ENCODE measurements at places on chromosomes 1 and 21.

DNA sequence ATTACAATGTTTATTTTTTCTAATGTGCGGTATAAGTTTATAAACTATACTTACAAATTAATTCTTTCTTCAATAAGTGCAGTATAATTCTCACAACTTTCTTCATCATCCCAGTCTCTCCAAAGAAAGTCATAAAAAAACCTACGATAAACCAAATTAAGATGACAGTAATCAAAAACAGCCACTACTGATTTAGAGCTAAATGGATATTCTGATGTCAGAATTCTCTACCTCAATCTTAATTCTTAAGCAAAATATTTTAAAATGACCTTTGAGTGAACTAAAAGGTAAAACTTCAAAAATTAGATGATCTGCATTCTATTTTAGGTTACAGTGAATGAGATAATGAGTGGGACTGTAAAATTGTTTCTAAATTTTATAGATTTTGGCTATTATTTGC lies 13.6 kb downstream of the SHCBP1L start:
- DNase-seq: no peak

GRCh38 chr1:59282951-59283350 lies 13.9 kb upstream of the FGGY start:
- no peak for DNase-seq

DNA sequence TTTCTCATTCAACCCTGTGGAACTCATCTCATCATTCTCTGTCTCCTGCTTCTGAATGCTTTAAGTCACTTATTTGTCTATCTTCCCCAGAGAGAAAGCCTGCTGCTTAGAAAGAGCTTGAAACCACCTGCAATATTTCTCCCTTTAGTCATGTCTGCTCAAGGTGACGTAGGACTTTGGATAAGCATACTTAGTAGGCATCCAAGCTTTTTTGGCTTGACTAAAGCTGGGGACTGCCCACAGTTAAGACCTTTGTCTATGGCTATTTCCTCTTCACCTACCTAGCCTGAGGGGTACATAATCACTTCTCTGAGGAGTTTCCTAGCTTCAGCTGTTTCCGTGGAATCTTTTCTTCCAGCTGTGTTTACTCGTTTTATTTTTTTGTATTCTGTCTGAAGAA lies 665.8 kb upstream of the CAMK1G start:
- DNase-seq: no peak

- no peak for DNase-seq
Observed at GRCh38 chr1:47555841-47556560, 118.2 kb downstream of the FOXD2 start.

DNA sequence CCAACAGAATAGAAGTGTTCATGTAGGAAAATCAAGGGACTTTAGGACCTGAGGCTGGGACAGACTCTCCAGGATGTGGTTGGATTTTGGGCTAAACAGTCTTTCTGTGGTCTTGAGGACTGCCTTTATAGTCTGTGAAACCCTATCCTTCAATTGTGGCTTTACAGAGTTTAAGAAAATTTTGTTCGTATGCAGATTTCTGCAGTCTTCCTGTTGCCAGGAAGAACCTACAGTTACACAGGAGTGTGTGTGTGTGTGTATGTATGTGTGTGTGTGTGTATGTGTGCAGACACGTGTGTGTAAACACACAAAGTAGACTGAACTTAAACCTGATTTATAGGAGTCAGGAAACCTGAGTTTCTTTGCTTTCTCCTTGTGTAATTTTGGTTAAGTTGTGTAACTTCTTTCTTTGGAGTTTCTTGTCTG lies 22.8 kb downstream of the NEK7 start:
- peak; percentile 79 for DNase-seq

DNA sequence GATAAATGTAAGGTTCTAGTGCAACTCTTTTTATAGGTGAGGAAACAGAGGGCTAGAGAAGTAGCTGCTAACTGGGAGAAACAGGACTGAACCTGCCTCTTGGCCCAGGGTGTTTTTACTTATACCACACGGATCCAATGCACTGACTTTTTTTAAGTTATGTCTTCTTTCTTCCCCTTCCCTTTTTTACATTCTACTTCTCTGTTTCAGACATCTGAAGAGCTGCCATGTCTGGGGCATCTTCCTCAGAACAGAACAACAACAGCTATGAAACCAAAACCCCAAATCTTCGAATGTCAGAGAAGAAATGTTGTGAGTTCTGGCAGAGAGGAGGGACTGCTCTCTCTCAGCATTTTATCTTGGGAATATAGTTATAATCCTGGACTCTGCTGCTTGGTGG lies 1.4 kb downstream of the PFKFB2 start:
- DNase-seq: no peak

DNA sequence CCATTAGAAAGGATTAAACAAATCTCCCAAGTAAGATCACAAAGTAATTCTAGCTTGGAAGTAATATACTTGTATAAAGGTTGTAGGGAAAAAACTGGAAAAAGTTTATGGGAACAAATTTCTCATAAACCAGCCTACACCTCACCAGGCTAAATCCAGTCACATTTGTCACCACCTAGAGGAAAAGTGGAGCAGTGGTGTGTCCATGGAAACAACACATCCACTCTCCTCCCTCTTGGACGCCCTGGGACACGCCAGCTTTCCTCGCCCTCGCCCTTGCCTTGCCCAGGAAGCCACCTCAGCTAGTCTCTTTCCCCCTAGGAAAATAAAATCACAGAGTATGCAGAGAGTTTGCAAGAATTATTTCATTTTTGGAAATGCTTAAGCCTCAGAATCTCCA lies 2.2 kb downstream of the PALMD start:
- no peak for DNase-seq

All from HFF-Myc (cell line).